ENCODE measurements at places on chromosomes 12 and 14.

DNA sequence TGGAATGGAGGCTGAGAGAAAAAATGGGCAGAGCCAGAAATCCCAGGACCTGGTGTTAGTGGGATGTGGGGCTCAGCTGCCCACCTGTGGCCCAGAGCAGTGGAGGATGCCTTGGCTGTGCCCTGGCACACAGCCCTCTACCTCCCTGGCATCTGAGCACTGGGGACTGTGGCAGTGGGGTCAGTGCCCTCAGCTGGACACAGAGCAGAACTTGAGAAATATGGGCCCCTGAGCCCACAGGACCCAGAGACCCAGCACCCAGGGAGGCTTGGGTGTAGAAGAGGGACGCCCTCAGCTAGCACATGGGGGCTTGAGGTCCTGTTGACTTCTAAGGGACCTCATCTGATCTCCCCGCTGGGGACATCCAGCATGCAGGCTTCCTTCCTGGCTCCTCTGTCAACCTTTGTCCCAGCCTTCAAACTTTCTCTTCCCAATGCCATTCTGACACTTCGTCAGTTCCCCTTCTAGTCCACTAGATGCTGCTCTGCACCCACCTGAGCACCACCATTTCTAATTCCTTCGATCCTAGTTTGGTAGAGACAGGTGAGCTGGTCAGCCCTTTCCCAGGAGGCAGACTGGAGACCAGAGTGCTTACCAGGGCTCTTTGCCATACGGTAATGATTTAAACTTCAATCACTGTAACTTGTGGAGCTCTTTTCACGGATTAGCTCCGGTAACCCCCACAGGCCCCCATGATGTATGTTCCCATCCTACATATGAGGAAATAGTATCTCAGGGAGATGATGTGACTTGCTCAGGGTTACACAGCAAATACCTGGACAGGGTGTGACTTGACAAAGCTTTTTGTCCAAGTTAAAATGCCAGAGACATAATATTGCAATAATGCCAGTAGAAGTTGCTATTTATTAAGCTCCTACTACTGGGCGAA is 143.7 kb downstream of the ASCL4 start:
- peak; percentile 44 for DNase-seq

GRCh38 chr12:101581190-101581589 is 13.6 kb upstream of the MYBPC1 start:
- no peak for DNase-seq

GRCh38 chr12:66823857-66824570 is 145.1 kb upstream of the GRIP1 start:
- DNase-seq = no peak

DNA sequence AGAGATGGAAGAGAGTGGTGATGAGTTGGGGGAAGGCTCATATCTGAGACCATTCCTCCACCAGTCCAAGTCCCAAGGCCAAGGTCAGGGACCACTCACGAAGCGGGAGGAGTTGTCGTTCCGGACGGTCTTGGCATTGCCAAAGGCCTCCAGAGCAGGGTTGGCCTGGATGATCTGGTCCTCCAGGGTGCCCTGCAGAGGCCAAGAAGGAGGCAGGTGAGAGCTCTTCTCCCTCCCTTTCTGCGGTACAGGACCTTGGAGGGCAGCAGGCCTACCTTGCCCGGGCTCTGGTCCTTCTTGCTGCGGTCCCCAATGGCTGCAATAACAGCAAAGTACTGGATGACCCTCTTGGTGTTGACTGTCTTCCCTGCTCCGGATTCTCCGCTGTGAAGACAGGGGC is 4.0 kb downstream of the MYH7 start:
- DNase-seq = no peak

DNA sequence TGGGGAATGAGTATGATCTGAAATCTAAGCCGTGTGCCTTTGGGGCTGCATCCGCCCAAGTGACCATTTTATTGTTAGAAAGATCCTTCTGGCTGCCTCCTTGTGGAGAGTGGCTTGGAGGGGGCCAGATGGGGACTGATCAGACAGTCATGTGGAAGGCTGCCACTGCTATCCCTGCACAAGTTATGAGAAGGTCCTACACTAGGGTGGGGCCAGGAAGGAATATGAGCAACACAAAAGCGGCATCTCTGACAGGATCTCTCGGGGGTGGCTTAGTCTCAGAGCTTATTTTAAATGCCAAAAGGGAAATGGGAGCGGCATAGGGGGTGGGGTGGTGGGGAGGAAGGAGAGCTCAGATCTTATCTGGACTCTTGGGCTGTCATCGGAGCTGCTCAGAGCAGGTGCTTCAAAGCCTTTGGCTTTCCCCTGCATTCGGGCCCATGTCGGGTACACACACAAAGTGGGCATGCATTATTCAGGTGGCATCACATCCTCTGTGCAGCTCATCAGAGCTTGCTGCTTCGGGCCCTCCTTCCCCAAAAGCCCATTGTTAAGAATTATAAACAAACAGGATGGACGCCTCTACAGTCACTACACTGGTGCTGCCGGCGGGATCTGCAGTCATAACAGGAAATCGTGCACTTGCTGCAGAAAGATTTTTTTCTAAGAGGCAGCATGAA is 805.4 kb downstream of the VRK1 start:
- DNase-seq = no peak

GRCh38 chr14:56199982-56200577 is 81.9 kb downstream of the PELI2 start:
- peak; percentile 21 for DNase-seq

DNA sequence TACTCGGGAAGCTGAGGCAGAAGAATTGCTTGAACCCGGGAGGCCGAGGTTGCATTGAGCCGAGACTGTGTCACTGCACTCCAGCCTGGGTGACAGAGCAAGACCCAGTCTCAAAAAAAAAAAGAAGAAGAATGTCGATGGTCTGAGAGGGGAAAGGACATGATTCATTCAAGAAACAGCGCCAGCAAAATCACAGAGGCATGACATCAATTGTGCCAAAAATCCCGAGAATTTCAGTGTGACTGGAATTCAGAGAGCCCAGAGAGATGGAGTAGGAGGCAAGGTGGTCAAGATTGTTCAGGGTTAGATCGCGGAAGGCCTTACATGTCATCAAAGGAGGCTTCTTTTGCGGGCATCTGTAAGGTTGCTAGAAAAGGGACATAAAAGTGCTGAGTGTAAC is 483.3 kb downstream of the VRK1 start:
- DNase-seq = no peak

DNA sequence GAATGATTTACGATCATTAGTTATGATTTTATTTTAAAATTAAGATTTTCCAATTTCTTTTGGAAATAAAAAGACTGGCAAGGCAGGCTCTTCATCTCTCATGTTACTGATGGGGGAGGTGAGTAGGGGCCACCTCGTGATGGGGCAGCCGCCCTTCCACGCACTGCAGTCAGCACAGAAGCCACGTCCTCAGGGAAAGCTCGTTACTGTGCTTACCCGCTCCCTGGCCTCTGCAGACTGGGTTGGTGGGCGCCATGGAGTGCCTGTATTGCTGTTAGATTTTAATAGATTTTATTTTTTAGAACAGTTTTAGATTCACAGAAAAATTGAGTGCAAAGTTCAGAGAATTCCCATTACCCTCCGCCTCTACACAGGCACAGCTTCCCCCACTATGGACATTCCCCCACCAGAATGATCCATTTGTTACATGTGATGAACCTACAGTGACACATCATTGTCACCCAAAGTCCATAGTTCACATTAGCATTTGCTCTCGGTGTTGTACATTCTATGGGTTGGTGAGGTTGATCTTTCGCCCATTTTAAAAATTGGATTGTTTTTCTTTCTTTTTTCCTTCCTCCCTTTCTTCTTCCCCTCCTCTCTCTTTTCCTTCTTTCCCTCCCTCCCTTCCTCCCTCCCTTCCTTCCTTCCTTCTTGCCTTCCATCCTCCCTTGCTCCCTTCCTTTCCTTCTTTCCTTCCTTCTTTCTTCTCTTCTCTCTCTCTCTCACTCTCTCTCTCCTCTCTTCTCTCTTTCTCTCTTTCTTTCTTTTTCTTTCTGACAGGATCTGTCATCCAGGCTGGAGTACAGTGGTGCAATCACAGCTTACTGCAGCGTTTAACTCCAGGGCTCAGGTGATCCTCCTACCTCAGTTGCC is 30.7 kb downstream of the ADGRD1 start:
- DNase-seq = no peak

- DNase-seq = no peak
These were observed 72.4 kb downstream of the NT5DC3 start for GRCh38 chr12:103768467-103769123.

DNA sequence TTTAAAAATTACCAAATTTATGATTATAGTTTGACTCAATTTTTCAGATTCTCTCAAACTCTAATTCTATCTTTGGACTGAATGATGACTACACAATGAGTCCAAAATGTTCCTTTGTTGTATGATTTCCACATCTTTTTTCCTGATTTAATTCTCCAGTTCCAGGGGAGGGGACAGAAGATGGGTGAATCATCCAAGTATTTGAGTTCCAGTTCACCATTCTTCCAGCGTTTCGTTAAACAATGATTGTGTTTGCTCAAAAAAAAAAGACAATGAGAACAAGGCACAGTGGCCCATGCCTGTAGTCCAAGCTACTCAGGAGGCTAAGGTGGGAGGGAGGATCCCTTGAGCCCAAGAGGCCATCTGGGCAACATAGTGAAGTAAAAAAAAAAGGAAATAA is 23.8 kb downstream of the BAZ1A start:
- peak; percentile 90 for DNase-seq

GRCh38 chr12:98743362-98743953 is 98.4 kb downstream of the APAF1 start:
- DNase-seq = peak; percentile 26

DNA sequence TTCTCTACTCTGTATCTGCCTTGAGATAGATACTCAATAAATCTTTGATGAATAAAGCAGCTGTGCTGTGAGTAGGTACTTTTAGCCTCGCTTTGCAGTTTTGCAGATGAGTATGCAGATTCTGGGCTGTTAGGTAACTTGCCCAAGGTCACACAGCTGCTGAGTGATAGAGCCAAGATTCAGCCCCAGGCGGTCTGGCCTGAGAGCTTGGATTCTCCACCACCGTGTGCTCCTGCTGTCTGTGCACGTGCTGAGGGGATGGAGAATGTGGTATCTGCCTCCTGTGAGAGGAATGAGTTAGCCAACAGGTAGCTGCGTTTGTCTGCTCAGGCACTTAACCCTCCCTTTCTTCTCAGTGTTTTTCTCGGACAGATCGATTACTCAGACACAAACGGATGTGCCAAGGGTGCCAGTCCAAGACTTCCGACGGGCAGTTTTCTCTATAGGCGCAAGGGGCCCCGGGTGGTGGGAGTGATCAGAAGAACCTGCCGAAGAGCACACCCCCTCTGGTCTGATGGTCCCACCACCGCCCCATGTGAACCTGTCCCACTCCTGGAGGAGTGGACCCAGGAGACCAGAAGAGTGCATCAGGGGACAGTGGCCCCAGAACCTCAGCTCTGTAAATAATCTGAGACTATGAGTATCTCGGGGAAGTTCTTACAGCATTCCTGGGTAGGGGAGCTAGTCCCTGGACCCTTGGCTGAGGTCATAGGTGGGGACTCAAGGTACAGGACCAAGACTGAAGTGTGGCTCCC is 6.6 kb upstream of the CSAD start:
- DNase-seq = no peak

DNA sequence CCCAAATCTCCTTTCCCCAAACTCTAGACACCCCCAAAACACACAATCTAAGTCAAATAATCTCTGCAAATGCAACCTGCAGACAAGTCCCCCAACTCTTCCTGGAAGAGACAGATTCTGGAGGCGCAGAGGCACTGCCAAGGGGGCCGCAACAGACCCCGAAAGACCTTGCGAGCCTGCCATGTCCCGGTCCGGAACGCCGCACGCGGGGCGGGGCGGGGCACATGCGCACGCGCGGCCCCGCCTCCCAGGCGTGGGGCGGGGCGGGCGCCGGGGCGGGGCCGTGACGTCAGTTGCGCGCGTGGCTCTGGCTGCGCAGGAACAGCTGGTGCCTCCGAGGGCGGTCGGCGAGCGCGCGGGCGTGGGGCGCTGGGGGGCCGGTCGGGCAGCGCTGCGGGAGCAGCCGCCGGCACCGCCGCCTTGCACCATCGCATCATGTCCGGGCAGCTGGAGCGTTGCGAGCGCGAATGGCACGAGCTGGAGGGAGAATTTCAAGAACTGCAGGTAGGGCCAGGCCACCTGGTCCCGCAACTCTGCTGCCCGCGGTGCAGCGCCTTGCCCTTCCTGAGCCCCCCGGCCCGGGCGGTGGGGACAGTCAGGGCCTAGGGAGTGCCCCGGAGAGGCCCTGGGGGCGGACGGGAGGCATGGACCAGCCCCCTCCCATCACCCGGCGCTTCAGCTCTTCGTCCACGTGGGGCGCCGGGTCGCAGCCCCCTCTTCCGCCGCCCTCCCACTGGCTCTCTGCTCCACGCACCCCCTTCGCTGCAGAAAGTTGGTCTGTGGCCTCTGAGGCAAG is at the start of gene TMEM120B:
Gene TMEM120B (plus strand): TSS at position 292 of the 796 bp plus-strand sequence. CDS start 144 bp downstream, at position 436.
- DNase-seq = peak; percentile 91

- no peak for DNase-seq
These were observed 5.9 kb downstream of the ZBTB42 start for GRCh38 chr14:104806625-104807465.

Measured in GM23248 (cell line).